H7 (cell line): ENCODE measurements at places on chromosomes 7 and 10.

- DNase-seq: no peak
Measured at GRCh38 chr10:19702215-19702614, 114.0 kb upstream of the PLXDC2 start.

DNA sequence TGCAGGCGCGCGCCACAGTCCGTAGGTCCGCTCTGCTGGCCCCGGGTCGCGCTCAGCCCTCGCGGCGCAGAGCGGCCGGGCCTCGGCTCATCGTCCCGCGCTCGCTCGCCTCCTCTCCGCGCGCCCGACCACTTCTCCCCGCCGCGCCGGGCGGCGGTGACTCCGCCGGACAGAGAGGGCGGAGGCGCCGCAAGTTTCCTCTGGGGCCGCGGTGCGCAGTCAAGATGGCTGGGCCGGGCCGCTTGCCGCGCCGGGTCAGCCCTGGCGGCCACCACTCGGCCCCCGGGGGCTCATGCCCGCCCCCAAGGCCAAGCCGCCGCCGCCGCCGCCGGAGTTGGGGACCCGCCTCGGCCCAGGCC lies 441 bp downstream of the FZD8 start:
- DNase-seq: peak; percentile 73

DNA sequence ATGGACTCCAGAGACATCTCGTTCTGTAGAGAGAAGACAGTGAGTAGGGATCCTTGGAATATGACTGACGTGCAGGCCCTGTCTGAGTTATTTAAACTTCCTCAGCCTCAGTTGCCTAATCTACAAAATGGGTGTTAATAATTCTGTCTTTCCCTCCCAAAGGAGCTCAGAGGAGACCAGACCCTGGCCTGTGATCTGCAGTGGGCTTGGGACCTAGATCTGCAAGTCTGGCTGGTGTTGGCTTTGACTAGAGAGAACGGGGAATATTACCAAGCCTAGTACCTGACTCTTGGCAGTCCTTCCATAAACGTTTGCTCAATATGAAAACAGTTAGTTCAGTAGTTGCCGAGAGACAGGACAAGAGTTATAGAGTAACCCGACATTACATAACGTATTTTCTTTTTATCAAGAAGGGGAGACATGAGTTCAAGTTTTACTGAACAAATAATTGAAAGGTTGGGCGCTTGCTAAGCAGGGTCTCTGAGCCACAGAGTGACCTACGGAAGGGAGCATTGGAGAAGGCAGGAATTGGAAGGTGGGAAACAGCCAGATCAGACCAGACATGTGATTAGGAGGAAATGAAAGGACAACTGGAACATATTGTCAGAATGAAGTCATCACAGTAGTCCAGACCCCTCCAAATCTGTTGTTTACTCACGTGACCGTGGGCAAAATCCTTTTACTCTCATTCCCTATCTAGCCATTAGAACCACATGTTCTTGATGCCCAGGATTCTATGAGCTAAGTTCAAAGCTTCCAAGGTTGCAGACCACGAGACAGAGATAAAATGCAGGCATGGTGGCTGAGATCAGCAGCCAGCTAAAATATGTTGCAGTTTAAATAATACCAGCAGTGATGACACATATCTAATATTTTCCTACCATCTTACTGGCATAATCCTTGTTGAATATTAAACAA lies 10.9 kb upstream of the CYP3A4 start:
- no peak for DNase-seq

DNA sequence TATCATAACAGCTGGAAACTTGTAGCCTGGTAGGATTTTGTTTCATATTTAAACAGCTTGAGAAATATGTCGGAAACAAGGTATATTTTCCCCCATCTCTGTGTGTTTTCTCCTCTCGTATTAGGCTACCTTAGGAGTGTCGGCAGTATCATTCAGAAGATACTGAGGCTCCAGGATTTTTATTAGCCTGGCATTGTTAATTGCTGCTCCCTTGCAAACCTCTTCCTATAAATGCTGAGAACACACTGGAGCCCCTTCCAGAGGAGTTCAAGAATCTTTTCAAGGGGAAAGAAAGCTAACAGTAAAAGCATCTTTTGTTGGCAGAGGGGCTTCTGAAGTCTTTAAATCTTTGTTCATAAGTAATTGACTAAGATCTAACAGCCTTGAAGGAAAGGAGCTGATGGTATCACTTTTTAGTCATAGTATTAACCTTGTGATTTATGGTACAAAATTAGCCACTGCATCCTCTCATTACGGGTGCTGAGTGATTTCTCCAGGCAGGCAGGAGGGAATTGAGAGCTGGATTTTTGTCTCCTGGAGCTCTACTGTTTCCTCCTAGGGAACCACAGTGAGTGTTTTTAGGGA lies 998.7 kb downstream of the LRMDA start:
- no peak for DNase-seq

DNA sequence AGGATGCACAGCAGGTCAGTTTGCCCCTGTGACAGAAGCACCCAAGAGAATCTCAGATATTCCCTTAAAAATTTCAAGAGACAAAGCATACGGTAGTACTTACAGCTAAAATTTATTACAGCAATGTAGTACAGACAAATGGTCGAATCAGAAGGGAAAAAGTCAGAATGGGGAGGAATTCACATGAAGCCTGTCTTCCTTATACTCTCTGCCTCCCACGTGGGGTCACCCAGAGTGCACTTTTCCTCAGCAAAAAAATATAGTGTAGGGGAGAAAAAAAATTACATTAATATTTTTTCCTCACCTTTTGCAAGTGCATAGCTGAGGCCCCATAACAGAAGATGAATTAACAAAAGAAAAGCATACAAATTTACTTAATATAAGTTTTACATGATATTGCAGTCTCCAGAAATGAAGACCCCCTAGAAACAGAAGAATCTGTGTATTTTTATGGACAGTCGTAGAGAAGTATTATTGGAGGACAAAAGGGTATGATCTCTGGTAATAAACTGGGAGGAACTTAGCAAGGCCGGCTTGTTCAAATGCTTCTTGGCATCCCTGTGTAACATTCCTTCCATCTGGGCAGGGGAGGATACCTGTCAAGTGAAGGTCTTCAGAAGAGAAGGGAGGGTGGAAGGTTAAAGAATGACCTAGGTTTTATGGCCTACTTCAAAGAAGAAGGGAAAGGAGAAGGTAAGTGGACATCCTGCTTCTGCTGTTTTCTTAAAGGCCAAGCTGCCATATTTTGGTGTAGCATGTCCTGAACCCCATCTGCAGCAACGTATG lies 270.6 kb upstream of the MAGI2 start:
- no peak for DNase-seq

DNA sequence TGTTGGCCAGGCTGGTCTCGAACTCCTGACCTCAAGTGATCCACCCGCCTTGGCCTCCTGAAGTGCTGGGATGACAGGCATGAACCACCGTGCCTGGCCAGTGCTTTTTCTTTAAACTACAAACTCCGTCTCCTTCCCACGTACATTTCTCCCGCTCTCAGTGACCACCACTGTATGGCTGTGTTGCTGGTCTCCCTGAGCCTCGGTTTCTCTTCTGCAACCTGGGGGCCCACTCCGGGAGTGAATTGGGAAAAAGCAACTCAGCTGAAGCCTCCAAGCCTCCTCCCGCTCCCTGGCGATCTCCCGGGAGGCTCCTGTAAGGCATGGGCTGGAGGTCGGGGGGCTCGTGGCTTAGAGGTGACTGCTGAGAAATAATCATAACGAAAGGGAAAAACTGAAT lies 136.3 kb downstream of the ELFN1 start:
- no peak for DNase-seq
